ENCODE measurements at places on chromosomes 16 and 17. TPM values are rescaled to one million over a fixed set of nuclear protein-coding genes. Genes with fewer than 3 reads are reported as not detected.

Gene UBTF
- total RNA-seq, result 100 TPM

Gene KLHL10
- not detected for total RNA-seq

Gene CACNG1
- total RNA-seq, result not detected

Gene PLCG2
- total RNA-seq, result 0.41 TPM

Gene DPEP1
- total RNA-seq, result 0.60 TPM

Gene PRSS53
- total RNA-seq, result 6.6 TPM

Gene NPIPA3
- total RNA-seq, result 4.7 TPM

Gene MT1A
- not detected for total RNA-seq

Measured in A375 (cell line).